Stimulated activated CD8-positive, alpha-beta memory T cell treated with anti-CD3 and anti-CD28 coated beads, Interleukin-4, amount 100 ng/mL, for 1 hour (primary cell): ENCODE measurements at places on chromosomes 4 and X.

- no peak for DNase-seq
These were observed 65.6 kb downstream of the ASB9 start for GRCh38 chrX:15204130-15204751.

GRCh38 chrX:3215249-3215648, 131.2 kb downstream of the MXRA5 start:
- no peak for DNase-seq

DNA sequence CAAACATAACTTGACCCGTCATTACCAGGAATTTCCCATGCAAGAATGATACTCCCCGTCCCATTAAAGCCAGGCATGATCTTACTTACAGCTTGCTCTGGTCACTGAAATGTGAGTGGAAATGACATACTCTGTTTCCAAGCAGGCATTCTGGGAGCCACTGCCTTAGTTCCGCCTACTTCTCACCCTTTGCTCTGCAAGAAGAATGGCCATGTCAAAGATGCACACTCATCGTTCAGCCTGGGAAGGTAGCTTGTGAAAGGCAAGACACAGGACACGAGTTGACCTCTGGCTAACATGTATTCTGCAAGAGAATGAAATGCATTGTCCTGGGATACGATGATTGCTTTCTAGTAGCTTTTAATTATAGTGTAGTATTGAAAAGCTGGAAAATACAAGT, 1144.4 kb downstream of the NLGN4X start:
- DNase-seq: no peak

GRCh38 chr4:121009578-121010478, 62.5 kb downstream of the NDNF start:
- no peak for DNase-seq

- DNase-seq: no peak
These were observed 11.2 kb downstream of the USP9X start for GRCh38 chrX:41096339-41096955.

DNA sequence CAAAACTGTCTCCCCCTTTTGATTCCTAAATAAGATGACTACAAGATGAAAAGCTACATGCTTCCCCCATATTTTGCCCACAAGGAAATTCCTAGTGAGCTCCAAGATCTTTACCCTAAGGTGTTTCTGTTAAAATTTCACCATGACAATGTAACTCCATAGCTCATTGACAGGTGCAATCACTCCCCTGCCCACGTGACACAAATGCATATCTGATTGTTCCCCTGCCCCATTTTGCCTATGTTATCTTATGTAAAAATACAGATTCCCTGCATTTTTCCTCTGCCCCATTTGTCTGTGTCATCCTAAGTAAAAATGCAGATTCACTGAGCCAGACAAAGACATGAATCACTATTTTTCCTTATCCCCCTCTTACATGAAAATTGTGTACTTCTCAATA, 66.7 kb downstream of the GPRASP3 start:
- DNase-seq: no peak

GRCh38 chr4:67550451-67550850, 5.1 kb upstream of the CENPC start:
- no peak for DNase-seq

GRCh38 chr4:102730968-102731533, 29.7 kb downstream of the MANBA start:
- no peak for DNase-seq

DNA sequence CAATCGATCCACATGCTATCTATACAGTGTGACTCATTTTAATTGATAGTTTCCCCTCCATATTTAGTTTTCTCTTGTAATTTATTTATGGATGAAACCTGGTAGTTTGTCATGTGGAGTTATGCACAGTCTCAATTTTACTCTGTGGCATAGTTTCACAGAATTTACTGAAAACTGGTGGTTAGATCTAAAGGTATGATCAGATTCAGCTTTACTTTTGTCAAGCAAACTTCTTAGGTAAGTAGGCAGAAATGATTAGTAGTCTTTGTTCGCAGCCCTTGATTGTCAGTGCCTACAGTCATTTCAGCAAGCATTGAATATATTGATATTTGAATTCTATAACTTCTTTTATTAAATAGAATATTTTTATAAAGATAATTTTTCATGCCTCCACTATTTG, 2.5 kb downstream of the ADD1 start:
- DNase-seq: no peak

GRCh38 chr4:83221897-83222441, 62.6 kb downstream of the COQ2 start:
- no peak for DNase-seq

DNA sequence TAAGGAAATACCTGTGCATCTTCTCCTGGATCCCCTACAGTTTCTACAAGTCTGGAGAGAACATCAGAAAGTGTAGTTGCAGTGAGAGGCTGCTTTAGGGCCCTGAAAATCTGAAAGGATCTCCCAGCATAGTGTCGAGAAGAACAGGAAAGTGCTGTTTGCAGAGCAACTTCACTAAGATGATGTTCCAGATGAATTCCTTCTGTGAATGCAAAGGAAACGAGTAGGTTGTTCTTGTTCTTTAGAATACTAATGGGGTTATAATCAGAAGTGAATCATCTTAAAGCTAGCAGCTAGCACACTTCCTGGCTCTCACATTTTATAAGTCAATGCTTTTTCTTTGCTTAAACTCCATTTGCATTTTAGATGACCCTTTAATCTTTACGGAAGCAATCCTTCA, 53.7 kb downstream of the ZAR1 start:
- DNase-seq: no peak

- no peak for DNase-seq
These were observed 150.3 kb downstream of the PCDH7 start for GRCh38 chr4:30870513-30870912.

DNA sequence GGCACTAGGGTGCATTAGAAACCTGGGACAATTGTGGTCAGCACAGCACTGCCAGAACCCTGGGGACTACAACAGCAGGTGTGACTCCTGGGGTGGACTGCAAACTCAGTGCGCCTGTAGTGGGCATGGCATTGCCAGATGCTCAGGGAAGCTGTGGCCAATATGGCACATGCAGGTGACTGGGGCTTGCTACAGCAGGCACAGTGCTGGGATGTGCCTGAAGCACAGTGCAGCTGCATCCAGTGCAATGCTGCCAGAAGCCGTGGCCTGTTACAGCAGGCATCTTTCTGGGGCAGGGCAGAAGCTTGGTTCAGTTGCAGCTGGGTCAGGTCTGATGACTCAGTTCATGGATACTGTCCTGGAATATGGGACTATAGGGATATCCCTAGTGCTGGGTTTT, 445.8 kb downstream of the CCSER1 start:
- DNase-seq: no peak

GRCh38 chr4:38568768-38569167, 95.2 kb upstream of the KLF3 start:
- DNase-seq: no peak

- DNase-seq: no peak
These were observed 6.1 kb upstream of the IGFBP7 start for GRCh38 chr4:57116245-57116644.

- no peak for DNase-seq
These were observed 120.4 kb upstream of the SLC34A2 start for GRCh38 chr4:25535278-25535677.

GRCh38 chr4:159779716-159780115, 676.8 kb downstream of the RAPGEF2 start:
- no peak for DNase-seq

DNA sequence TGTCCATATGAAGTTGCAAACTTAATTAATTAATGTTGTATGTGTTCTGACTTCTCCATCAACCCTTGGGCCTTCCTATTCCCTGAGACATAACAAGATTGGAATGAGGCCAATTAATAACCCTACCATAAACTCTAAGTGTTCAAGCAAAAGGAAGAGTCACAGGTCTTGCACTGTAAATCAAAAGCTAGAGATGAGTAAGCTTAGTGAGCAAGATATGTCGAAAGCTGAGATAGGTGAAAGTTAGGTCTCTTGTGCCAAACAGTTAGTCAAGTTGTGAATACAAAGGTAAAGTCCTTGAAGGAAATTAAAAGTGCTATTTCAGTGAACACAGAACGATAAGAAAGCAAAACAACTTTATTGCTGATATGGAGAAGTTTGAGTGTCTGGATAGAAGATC, 58.2 kb upstream of the GPRIN3 start:
- DNase-seq: no peak

DNA sequence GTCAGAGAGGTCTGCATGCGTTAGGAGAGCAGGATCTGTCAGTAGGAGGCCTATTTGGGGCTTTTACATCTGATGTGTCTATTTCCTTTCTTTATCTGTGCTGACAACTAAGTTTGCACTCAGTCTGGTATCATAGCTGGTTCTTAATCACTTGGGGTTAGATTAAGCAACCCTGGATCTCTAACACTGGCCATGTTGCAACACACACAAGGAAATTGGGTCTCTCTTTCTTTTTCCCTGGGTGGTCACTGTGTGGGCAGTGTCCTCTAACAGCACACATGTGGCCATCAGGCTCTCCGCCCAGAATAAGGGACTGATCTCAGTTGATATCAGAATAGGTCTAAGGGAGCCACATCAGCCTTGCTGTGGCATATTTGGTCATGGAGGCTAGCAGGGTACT, 38.9 kb downstream of the IGFBP7 start:
- DNase-seq: no peak

DNA sequence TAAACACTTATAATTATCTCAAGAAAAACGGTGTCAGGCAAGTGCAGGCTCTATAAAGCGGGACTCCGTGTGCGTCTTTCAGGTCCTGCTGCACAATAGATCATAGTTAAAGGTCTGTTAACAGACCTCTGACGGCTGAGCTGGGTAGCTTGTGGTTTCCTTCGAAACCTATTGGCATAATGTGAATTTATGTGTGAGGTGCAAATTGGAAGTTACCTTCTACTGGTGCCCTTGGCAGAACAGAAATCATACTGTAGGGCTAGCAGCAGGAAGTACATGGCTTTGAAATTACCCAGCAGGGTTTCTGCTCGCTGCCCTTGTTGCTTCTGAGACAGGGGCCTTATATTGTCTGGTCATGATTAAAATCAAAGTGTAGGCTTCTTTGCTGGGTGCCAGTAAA, 216.4 kb upstream of the HAND2 start:
- DNase-seq: no peak

DNA sequence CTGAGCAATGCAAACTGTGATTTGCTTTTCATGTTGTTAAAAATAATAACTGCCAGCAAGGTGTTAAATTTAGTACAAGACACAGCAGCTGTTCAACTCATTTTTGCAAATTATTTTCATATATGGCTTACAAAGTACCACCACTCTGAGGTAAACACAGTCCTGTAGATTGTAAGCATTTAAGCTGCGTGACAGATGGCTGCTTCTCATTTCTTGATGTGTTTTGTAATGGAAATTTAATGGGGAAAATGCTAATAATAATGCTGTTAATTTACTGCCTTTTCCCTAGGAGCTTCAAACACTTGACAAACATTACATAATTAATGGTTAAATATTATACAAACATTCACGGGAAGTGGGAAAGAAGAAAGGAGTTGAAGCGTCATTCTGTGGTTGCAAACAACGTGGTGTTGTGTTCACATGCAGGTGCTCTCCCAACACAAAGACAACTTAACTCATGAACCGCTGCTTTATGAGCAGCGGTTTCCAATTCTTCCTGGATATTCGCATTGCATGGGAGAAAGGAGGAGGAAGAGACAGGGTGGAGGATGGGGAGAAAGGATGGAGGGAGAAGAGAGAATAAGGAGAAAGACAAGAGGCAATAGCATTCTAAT, 236.8 kb upstream of the VCX start:
- DNase-seq: no peak

- DNase-seq: no peak
These were observed 71.4 kb downstream of the TMEM131L start for GRCh38 chr4:153537493-153537960.

DNA sequence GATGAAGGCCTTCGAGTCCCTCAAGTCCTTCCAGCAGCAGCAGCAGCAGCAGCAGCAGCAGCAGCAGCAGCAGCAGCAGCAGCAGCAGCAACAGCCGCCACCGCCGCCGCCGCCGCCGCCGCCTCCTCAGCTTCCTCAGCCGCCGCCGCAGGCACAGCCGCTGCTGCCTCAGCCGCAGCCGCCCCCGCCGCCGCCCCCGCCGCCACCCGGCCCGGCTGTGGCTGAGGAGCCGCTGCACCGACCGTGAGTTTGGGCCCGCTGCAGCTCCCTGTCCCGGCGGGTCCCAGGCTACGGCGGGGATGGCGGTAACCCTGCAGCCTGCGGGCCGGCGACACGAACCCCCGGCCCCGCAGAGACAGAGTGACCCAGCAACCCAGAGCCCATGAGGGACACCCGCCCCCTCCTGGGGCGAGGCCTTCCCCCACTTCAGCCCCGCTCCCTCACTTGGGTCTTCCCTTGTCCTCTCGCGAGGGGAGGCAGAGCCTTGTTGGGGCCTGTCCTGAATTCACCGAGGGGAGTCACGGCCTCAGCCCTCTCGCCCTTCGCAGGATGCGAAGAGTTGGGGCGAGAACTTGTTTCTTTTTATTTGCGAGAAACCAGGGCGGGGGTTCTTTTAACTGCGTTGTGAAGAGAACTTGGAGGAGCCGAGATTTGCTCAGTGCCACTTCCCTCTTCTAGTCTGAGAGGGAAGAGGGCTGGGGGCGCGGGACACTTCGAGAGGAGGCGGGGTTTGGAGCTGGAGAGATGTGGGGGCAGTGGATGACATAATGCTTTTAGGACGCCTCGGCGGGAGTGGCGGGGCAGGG, 568 bp downstream of the HTT start:
- no peak for DNase-seq

- no peak for DNase-seq
These were observed 7.0 kb downstream of the LRCH2 start for GRCh38 chrX:115226929-115227328.

DNA sequence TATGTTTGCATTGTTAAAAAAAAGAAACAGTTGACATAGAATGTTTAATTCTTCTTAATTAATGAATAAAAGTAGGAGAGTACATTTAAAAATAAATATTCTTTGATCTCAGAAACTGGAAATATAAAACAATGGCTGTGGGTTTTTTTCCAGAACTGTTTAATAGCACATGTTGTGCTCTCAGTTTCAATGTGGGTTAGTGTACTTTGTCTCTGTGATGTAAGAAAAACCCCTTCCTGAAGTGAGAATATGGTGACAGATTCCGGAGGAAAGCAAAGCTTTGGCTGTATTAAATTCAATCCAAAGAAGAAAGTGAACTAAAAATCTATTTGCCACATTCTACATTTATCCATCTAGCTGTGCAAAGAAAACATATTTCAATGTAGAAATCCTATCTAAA, 261.9 kb upstream of the ADGRL3 start:
- no peak for DNase-seq

DNA sequence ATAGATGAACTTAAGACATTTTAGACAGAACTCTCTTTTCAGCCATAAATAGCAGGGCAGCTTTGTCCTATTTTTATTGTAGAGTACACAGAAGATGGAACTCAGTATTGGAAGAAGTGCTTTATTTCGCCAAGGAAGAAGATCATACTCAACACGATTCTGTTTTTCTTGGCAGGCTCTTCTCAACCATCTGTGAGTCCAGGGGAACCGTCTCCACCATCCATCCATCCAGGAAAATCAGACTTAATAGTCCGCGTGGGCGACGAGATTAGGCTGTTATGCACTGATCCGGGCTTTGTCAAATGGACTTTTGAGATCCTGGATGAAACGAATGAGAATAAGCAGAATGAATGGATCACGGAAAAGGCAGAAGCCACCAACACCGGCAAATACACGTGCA, 37.6 kb downstream of the KIT start:
- no peak for DNase-seq
